Daoy (cell line): ENCODE measurements at places on chromosomes 7 and 10.

DNA sequence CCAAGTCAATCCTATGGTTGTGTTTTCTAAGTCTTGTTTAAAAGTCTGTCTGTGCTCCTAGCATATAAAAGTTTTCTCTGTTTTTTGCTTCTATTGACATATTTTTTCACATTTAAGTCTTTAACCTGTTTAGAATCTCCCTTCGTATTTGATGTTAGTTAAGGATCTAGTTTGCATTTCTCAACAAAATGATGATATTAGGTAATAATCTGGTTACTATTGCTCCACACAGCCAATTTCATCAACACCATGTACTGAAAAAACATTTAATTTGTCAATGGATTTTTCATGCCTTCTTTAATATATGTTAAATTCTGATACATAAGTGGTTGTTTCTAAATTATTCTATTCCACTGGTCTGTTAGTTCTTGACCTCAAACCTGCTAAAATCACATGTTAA, 17.5 kb upstream of the TSGA13 start:
- no peak for DNase-seq

DNA sequence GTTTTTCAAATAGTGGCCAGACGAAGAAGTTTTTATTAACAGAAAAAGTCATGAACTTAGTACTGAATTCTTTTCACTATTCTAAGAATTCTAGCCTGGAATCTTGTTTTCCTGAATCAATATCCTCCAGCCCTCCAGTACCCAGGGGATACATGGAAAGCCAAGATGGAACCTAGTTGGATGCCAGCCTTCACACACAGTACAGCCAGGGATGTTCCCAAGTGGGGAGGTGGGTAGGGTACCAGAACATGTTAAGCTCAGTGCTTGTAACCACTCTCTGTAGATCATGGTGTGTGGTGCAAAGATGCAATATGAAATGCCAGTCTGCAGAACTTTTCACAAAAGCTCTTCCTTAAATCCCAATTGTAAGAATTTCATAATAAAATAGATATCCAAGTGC, 128.0 kb downstream of the POU6F2 start:
- DNase-seq, result no peak

DNA sequence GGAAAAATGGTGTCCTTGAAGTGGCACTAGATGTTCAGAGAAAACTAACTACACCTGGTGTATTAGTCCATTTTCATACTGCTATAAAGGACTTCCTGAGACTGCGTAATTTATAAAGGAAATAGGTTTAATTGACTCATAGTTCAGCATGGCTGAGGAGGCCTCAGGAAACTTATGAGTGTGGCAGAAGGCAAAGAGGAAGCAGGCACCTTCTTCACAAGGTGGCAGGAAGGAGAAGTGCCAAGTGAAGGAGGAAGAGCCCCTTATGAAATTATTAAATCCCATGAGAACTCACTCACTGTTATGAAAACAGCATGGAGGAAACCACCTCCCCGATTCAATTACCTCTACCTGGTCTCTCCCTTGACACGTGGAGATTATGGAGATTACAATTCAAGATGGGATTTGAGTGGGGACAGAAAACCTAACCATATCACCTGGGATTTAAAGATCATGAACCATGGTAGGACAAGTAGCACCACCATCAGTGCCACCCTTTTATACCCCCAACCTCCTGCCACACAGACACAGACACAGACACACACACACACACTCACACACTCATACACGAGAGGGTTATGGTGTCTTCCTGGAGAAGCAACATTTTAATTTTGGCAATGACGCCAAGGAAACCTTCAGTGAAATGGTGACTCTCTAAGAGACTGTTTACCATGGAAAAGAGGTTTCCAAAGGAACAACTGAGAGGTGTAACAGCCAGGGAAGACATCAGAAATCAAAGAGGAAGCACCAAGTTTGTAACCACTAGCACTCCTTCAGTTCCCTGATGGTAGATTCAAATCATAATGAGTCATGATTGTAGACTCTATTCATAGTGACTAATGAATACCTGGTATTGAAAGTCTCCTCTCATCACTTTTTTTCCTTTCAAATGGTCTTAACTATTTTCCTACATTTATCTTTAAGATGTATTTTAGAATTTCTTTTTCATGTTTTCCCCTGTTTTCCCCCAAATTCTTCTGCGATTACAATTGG, 41.8 kb upstream of the WNT16 start:
- no peak for DNase-seq

DNA sequence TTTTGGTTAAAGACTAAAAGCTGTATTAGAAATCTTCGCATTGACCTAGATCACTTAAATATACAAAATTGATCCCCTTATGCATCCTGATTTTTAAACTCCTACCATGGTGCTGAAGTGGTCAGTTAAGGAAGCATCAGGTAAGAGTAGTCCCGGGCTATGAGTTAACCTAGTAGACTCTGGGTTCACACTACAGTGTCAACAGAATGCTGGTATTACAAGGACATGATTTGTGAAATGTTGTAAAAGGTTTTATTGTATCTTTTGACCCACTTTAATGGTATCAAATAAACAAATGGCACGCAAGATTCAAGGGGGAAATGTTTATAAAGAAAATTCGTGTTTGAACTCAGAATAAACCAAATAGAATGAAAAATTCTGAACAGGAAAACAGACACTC, 36.8 kb downstream of the RTKN2 start:
- DNase-seq, result no peak

DNA sequence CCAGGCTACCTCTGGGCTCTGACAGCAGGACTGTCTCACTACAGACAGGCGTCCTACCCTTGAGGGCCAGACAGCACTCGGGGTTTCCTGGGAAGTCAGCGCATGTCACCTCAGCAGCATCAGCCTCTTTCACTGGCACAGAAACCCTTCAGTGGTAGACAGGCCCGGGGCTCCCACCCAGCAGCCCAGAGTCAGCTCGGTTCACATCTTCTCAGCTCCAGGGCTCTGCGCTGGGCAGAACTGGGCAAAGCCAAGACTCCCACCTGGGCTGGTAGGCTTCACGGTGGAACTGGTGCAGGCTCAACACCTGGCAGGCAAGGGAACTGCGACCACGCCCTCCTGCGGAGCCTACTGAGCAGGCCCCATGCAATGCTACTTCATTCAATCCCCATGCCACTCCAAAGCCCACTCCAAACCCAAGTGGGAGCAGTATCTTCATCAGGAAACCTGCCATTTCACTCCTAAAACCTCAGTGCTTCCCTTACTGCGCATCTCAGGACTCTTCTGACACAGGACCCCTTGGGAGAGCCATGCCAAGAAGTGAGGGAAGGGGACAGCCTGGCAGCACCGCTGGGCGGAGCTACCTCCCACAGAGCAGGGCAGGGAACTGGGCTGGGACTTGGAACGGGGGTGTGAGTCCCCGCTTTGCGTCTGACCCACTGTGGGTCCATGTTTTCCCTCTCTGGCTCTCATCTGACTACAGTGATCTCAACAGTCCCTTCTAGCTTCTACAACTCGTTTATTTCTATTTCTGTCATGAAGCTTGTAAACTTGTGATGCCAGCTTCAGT, 60.4 kb downstream of the SCRN1 start:
- no peak for DNase-seq
